ENCODE measurements at places on chromosomes 7 and 10.

- DNase-seq, result peak; percentile 55
These were observed 92.4 kb downstream of the KIF20B start for GRCh38 chr10:89793649-89794254.

GRCh38 chr7:146878901-146879300 is 762.3 kb downstream of the CNTNAP2 start:
- no peak for DNase-seq

DNA sequence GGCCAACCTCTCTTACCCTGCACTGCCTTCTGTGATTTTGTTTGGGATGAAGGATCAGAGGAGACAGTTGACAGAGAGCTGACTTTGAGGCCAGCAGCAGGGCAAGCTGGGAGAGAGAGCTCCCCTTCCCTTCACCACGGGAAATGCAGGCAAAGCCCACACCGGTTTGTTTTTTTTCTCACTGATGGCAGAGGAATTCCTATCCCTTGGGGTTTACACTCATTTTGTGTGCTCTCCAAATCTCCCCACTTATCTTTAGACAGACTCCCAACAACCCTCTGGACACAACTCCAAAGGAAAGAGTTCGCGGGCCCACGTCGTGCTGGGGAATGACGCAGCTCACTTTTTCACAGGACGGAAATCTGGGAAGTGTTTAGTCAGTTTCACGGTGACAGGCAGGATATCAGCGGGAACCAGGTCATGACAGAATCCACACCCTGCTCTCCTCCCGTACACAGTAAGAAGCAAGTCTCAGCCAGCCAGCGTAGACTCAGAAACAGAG is 68.3 kb upstream of the FAM171A1 start:
- peak; percentile 8 for DNase-seq

DNA sequence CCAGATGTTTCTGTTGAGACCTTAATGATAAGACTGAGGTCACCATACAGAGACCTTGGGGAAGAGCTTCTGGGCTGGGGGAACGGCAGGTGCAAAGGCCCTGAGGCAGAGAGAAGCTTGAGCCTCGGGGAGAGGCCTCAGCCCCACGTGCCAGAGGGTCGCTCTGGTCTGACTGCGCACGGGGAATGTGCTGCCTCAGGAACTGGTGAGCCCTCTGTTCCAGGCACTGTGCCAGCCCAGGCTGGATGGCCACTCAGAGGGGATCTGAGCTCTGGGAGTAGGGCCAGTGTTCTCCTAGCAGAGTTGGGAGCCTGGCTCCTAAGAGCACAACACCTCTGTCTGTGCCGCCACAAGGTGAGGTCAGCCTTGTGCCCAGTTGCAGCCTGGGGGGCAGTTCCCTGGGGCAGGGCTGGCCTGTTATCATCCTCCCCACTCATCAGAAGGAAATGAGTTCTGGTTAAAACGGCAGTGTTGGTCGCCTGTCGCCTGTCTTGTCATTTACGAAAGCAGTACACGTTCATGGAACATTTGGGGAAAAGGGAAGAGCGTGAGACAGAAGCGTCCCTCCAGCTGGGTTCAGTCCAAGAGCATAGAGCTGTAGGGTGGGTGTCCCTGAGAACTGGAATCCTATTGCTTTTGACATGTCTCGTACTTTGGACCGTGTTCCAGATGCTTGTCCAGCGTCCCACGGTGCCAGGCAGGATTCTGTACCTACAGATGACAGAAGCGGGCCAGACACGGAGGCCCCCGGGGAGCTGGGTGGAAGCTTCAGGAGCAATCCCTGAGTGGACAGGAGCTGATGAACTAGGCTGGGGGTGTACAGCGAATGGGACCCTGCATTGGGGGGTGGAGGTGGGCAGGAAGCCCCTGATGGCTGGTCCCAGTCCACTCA is 4.3 kb downstream of the TTYH3 start:
- DNase-seq, result no peak
